Activated T-cell treated with anti-CD3 and anti-CD28 coated beads, Interleukin-2, amount 50 U/mL, for 72 hours (primary cell): ENCODE measurements at places on chromosomes 7 and 10. TPM values are rescaled to one million over a fixed set of nuclear protein-coding genes. Genes with fewer than 3 reads are reported as not detected.
A peak's percentile ranks its signal among the peaks of the same experiment; 100 is the strongest.

GRCh38 chr7:6209340-6209739 is 63.1 kb downstream of the CYTH3 start:
- no peak for DNase-seq

- peak; percentile 25 for DNase-seq
Measured at GRCh38 chr10:4656576-4657194, 169.3 kb upstream of the AKR1E2 start.

DNA sequence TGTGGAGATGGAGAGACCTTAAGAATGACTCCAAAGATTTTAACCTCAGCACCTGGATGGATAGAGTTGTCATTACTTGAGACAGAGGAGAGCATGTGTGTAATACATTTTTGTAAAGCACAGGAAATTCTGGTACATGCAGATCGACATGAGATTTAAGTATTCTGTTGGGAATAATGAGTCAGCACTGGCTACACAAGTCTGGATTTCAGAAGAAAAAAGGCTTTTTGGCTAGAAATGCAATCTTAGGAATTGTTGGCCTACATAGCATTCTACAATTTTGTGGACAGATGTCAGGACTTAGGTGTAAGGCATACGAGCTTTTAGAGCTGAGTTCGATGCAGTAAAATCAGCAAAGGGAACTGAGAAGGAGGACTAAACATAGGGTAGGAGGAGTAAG is 24.1 kb upstream of the ANKRD30A start:
- no peak for DNase-seq

DNA sequence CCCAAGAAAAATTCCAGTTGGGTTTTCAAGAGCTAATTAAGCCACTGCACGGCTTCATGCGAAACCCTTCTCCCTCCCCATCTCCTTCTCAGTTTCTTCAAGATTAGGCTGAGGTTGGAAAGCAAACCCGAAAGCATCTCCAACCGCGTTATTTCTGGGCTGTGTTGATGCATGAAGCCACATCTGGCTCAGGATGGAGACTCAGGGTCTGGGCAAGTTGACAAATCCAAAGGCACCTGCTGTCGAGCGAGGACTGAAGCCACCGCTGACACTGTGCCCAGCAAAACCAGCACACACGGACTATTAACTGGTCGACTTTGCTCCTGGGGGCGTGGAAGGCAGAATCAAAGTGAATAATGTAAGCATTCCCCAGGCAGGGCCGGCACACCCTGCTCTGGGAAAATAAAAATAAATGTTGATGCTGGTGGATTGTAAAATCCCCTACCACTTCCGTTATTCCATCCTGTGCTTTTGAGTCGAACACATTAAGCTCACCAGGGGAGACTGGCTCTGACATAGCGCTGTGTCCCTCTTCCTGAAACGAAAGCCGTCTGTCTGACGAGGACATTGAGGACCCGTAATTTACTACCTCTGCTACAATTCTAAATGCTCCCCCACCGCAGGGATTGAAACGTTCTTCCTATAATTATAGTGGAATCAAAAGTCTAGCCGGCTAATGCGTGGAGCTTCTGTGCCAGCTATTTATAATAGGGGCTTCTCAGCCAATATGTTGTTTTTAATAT is 269.8 kb downstream of the ADARB2 start:
- no peak for DNase-seq

DNA sequence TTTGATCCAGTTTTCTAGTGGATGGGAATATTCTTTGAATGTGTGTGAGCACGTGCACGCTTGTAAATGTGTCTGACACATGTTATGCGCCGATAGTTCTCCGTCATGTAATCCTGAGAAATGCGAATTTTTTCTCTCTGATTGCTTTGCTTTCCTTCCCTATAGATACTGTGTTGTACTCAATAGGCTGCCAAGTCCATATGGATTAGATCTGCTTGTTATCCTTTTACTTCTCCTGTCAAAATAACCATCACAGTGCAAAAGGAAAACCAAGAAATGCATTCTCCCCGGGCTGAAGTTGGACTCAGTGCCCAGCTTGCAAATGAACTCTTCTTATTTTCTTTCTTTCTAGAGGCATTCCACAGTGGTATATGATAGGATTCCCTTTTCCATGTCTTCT is 131.9 kb downstream of the KIAA1217 start:
- DNase-seq: no peak

The DLX5 gene
- total RNA-seq: not detected

The CCL24 gene
- total RNA-seq: 0.46 TPM

The TAS2R3 gene
- total RNA-seq: 1.8 TPM
